ENCODE measurements at places on chromosomes 4 and X. TPM values are rescaled to one million over a fixed set of nuclear protein-coding genes. Genes with fewer than 3 reads are reported as not detected.

PAGE5 gene
- total RNA-seq = not detected

GUCY1A1 gene
- total RNA-seq = 7.8 TPM

ZNF630 gene
- total RNA-seq = 0.44 TPM

DNA sequence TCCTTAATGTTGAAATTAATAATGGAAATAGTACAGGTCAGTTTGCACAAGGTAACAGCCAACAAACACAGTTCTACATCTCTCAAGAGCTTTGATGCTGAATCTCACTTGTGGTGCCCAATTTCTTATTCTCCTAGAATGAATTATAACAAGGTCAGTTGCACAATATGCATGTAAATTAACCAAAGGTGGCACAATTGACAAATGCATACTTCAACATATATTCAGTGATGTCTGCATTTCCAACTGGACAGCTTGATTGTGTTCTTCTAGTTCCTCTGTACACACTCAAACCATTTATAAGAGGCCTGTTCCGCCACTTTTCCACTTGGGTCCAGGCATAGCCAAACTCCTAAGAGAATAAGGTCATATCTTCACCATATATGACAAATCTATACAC is 210.3 kb upstream of the EPHA5 start:
- DNase-seq = no peak

- no peak for DNase-seq
Measured at GRCh38 chrX:30787012-30787411, 102.0 kb downstream of the TAB3 start.

DNA sequence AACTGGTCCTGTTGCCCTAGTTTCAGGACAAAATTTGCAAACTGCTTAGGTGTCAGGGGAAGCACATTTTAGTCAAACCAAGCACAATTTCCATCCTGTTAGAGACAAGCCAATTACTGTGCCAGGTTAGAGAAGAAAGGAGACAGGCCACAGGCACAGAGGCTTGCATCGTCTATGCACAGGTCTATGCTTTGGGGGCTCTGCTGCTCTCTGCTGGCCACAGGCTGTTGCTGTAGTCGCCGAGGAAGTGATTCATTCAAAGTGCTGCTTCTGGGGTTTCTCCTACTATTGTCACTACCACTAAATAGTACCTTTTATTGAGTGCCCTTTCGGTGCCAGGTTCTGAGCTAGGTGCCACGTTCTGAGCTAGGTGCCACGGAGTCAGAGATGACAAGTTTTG is 45.5 kb downstream of the VGLL1 start:
- no peak for DNase-seq

DNA sequence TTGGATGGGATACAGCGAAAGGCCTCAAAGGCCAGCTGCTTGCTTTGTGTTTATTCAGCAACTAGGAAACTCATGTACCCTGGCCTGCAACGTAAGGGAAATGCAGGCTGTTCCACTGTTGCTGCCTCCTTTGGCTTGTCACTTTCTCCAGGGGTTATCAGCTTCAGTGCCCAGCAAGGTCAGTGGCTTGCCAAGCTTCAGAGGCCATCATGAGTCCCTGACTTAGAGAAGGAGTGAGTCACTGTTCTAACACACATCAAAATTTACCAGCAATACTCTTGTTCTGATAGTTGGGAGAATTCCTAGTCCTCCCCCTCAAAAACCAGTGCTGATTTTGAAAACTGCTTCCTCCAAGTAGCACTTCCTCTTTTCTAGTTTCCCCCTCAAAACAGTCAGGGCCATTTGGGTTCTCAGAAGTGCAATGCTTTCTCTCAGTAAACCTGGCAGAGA is 250.8 kb downstream of the ARHGAP24 start:
- no peak for DNase-seq

- no peak for DNase-seq
Measured at GRCh38 chr4:39433878-39434492, 24.7 kb downstream of the RPL9 start.

GRCh38 chr4:154183264-154183663 is 308.3 kb downstream of the DCHS2 start:
- DNase-seq = no peak

DNA sequence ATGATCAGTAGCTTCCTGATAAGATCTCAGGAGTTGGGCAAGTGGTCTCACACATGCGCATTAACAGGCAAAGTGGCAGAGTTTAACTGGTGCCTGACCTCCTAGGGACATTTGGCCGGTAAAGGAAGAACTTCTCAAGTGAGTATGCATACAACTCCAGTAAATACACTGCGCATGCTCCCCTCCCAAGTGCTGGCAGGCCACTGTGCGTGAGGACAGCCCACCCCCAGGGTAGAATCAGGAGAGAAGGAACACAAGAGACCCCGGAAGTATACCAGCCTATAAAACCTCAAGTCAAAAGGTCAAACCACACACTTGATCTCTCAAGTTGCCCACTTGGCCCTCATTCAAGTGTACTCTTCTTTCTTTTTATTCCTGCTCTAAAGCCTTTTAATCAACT is 225.5 kb upstream of the ANKRD50 start:
- DNase-seq = no peak
